ENCODE measurements at places on chromosomes 1 and 21.

- no peak for DNase-seq
These were observed 3.2 kb upstream of the B3GALT2 start for GRCh38 chr1:193189442-193190095.

- DNase-seq, result peak; percentile 79
These were observed 64.7 kb downstream of the SGIP1 start for GRCh38 chr1:66598670-66599069.

- DNase-seq, result no peak
These were observed 280.4 kb downstream of the BRINP2 start for GRCh38 chr1:177451191-177451590.

DNA sequence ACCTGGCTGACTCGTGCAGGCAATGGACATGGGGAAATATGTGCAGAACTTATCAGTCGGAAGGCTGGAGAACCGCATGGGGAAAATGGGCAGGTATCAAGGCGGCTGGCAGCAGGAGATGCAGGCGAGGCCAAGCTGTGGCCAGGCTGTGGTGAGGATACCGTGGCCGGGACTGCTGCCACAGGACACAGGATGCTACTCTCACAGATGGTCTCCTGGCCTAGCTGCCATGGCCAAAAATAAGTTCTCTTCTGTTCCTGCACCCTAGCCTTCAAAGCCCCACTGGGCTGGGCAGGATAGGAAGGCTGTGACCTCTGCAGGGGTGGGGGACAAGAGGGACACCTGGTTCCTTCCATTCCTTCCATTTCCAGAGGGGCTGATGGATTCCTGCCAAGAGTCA, 26.4 kb downstream of the TEX35 start:
- no peak for DNase-seq

DNA sequence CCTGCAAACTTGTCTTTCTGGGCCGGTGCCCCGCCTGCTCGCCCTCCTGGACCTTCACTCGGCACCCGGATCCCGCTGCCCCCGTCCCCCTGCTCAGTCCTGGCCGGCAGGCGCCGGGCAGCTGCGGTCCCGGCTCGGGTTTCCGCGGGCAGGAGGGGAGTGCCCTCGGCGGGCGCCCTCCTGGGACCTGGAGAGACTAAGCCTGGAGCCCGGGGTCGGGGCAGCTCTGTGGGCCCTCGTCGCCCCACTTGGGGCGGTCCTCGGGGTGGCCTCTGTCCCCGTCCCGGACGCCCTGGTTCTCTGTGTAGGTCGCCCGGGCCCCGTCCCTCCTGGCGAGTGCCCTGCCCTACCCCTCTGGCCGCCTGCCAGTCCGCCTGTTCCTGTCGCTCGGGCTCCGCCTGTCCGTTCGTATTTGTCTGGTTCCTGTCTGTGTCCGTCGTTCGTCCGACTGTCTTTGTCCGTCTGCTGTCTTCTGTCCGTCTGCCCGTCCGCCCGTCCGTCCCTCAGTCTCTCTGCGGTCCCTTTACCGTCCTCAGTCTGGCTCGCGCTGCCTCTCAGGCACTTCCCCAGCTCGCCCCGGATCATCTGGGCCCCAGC, 490 bp downstream of the SERINC2 start:
- DNase-seq, result no peak

DNA sequence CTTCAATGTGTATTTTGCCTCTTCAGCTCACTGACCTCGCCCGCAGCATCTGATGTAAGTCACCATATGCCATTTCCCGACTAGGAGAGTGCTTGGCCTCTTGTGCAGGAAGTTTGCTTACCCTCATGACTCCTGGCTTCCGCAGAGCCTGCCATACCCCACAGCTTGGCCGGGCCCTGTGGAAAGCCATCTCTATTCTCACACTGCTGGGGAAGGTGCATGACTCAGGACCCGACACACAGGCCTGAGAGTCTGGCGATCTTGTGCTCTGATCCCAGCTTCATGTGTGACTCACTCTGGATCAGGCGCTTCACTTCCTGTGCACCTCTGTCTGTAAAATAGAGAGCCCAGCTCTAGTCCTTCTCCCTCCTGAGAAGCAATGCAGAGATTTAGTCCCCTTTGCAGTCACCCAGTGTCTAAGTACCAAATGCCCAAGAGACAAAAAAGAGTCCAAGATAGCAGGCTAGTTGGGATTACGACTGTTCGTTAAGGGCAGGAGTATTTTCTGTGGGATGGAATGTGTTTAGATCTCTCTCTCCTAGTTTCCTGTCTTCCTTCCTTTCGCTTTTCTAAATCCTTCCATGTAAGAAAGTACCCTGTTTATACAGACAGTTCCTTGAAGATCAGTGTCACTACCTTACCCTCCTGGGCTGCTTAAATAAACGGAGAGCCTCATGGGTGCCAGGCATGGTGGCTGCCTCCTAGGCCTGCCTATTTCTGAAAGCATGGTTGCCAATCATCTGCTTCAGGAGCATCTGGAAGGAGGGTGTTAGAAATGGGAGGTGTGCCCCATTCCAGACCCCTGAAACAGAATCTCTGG, 62.8 kb upstream of the KIF26B start:
- DNase-seq, result peak; percentile 26

DNA sequence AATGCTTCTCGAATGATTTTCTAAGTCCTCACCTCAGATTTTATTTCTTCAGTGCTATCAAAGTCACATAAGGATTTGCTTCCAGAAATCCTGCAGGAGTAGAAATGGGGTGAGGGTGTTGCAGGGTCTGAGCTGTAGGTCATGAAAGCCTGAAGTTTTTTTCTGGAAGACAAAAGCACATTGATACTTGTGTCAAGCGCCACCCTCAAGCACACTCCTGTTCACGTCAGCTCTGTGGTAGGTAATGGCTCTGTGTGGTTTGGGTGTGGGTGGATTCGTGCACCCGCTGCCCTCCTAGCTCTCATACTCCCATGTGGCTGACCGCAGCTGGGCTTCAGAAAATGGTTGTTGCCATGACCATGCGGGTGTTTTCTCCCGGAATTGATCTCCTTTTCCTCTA, 39.9 kb downstream of the AKNAD1 start:
- no peak for DNase-seq

DNA sequence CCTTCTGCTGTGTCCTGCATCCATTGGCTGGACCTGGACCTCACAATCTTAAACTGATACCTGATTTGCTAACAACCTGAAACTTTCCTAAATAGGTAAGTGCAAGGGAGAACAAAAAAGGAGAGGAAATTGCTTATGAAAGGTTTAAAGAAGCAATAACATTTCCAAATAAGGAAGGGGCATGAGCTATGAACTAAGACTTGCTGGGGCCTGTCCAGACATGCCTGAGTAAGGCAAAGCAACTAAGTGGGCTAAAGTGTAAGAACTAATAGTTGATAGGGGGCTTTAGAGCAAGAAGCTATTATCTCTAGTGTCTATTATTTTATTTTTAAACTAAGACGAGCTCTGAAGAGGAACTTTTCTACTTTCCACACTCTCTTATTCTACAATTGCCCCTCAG, 11.6 kb downstream of the JMJD4 start:
- DNase-seq, result no peak

DNA sequence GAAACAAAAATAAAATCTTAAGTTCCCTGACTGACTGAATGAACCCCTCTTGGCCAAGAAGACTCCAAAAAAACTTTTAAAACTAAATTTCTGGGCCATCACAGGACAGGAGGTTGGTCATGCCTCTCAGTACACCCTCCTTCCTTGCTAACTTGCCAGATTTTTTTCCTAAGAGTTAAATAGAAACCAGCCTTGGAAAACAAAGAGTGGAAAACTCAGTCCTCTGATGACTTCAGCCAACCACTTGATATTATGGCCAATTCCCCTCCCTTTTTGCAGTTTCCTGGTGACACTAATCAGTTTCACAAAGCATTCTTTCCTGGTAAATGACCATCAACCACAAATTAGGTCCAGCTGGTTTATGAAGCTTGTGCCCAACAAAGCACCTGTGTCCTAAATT, 134.8 kb downstream of the ZNF648 start:
- DNase-seq, result no peak

- DNase-seq, result no peak
These were observed 9.4 kb upstream of the XCL1 start for GRCh38 chr1:168567007-168567406.

- DNase-seq, result no peak
These were observed 13.7 kb downstream of the LRRC8B start for GRCh38 chr1:89538361-89538760.

DNA sequence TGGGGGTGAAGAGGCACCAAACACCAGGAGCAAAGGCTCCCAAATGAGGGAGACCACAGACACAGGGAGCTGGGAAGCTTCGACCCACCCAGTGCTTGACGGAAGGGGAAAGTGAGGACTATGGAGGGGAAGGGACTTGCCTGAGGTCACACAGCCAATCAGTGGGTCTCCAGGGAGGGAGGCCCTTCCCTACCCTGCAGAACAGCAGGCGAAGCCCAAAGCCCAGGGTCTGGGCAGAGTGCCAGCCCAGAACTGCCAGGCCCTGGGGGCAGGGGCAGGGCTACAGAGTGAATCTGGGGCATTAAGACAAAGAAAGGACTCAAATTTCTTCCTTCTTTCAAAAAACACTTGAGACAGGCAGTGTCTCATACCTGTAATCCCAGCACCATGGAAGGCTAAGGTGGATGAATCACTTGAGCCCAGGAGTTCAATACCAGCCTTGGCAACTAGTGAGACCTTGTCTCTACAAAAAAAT, 45.5 kb upstream of the ECE1 start:
- peak; percentile 73 for DNase-seq

DNA sequence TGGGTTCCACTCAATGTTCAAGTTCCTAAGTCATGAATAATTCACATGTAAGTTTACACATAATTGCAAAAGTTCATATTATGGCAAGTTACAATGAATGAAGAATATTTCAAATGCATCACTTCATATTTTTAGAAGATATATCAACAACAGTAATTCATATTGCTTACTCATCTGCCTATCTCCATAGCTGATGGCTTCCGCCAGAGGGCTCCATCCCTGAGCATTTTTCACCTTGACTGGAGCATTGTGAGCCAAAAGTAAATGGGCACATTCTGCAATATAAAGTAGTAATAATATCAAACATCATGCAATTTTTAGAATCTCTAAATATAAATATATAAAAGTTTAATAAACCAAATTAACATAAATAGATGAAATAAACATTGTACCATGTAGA, 29.8 kb downstream of the ANKRD13C start:
- DNase-seq, result no peak

GRCh38 chr1:99808391-99809115, 41.6 kb upstream of the AGL start:
- peak; percentile 93 for DNase-seq

DNA sequence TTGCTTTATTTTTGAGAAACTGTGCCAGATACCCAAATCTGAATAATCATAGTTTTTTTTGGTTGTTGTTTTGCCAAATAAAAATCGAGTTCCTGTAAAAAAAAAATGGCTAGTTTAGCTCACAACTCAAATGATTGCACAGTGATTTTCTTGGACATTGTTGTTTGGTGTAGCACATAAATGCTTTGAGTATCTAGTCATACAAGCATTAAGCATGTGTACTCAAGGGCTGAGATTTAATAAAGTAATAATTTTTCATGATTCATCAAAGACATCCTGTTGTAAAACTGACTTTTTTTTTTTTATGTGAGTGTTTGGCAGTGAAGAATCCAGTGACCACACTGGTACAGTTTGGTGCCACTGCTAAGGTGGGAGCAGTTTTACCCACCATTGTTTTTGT, 18.8 kb downstream of the ITSN1 start:
- DNase-seq, result no peak

DNA sequence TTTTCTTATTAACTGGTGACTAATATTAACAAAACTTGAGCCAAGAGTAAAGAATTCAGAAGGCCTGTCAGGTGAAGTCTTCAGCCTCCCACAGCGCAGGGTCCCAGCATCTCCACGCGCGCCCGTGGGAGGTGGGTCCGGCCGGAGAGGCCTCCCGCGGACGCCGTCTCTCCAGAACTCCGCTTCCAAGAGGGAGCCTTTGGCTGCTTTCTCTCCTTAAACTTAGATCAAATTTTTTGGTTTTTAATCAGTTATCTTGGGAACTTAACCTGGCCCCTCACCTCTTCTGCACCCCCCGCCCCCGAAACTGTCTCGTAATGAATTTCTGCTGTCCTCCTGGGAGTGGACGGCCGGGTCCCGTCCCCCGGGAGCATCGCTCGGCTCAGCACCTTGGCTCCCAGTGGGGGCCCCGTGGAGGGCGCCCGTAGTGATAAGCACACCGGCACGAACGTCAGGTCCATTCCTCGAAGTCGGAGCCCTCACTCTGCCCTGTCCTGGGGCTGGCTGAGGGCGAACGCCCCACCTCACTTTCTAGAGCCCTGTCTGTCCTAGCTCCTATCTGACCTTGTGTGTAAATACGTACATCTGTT, 29.5 kb upstream of the TRAPPC10 start:
- DNase-seq, result no peak

GRCh38 chr1:201739492-201740085, 89.4 kb upstream of the IPO9 start:
- peak; percentile 54 for DNase-seq

- DNase-seq, result no peak
These were observed 87.3 kb downstream of the SIK1 start for GRCh38 chr21:43339668-43340067.

DNA sequence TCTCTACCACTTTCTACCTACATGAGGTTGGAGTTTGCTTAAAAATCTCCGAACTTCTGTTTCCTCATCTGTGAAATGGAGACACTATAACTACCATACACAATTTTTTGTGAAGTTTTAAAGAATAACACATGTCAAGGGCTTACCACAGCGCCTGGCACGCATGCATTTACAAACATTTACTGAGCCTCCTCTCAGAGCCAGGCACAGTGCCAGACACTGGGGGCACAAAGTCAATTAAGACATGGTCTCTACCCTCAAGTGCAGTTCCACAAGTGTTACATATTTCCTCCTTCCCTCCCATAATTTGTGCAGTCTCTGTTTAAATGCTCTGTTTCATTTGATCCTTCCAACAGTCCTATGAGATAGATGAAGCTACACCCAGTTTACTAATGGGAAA, 356.4 kb upstream of the ESRRG start:
- DNase-seq, result no peak

DNA sequence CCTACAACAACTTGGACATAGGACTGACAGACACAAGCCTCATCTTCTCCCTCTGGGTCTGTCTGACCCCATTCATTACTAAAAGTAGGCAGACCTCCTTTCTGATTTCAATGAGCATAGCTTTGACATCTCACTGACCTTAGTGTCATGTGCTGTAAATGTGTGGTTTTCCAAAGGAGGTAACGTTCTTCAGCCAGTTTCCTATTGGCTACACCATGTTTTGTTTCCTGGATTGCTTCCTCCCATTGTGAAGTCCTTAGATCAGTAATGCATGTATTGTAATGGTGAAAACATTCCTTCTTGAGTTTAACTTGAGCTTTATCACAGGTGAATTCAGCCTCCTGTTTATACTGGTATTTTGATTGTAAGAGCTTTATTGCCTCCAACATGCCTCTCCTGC, 20.6 kb downstream of the STXBP3 start:
- no peak for DNase-seq

DNA sequence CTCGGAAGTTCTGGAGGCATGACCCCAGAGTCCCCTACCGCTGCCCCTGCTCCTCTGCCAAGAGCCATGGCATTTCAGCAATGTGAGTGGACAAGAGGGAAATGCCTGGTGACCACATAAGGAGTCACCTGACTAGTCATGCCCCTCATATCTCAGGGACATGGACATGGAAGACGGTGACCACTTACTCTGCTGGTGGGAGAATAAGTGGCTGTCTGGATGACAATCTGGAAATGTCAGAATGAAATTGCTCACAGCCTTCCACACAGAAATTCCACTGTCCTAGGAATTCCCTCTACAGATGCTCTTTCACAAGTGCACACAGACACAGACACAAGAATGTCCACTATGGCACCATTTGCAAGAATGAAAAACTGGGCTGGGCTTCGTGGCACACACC, 24.3 kb upstream of the PLEKHG5 start:
- no peak for DNase-seq

- no peak for DNase-seq
These were observed at the start of gene CLDN14 for GRCh38 chr21:36479415-36480402. Gene CLDN14, minus strand, starts transcription at chr21:36480122. Its CDS starts 18,427 bp downstream, at chr21:36461695.
